ENCODE measurements at places on chromosomes 7 and 10.

DNA sequence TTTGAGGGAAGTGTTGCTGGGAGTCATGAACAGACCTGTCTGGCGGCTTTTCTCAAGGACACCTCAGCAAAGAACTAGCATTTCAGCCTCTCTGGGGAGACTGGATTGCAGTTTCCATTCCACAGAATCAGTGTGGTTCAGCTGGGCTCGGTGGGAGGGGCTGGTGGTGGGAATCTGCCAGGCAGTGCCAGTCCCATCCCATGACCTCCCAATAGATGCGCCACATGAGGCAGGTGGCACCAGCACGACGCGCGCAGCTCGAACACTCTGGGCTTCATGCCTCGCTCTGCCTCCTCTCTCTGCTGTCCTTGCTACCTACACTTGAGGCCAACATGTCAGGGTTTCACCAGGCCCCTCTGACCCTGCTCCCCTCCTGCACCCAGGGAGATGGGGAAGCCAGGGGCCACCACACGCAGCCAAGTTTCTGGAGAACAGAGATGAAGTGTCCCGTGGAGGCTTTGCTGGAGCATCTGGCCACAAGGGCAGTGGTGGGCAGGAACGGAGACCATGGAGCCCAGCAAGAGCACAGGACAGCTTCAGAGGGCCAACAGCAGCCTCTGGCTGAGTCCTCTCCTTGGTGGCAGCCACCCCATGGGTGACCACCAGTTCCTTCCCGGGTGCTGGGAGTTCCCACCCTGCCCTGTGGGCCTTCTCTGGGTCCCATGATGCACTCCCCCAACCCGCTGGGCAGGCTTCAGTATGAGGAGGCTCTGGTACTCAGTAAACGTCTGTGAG, 2.3 kb downstream of the NACAD start:
- no peak for DNase-seq

- DNase-seq, result no peak
Measured at GRCh38 chr10:43862756-43863155, 214.1 kb upstream of the ZNF32 start.

DNA sequence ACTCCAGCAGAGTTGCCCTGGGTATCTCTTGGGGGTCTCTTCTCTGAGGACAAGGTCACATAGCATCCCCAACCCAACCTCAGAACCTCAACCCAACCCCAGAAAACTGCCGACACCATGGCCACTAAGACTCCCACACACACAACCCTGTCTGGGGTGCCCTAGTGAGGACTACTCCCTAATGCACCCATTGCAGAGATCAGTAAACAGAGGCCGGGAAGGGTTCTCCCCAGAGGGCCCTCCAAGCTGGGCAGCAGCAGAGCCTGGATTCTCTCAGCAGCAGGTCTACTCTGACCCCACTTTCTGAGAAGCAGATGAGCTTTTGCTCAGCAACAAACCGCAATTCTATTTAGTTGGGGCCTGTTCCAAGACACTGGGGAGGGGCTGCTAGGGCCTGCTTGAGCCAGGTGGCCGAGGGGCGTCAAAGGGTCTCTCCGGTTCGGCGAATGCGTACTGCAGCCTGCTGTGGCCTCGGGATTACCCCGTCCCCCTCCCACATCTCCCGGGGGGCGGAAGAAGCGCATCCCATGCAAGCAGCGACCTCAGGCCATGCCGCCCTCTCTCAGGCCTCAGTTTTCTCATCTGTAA, 828 bp downstream of the OGDHL start:
- no peak for DNase-seq

GRCh38 chr10:56912043-56912442, 551.0 kb upstream of the ZWINT start:
- no peak for DNase-seq

- no peak for DNase-seq
Measured at GRCh38 chr7:87144173-87144657, 8.0 kb upstream of the DMTF1 start.
